Testis (tissue), 5 donors: ENCODE measurements at places on chromosomes 1 and 21.

DNA sequence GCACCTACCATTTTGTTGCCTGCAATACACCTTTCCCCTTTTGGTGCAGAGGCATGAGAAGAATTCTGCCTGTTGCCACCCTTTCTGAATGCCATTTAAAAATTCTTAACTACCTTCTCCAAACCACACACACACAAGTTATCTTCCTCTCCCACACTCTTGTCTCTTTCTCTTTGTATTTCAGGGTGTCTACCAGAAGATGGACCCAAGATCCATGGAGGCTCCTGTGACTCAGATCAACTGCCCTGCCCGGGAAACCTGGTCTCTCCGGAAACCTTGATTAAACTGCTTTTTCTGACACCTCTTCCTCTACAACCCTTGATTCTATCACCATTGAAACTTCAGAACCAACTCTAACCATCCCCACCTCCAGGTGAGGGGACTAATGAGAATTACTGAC lies 2.4 kb upstream of the TARS2 start:
- no peak for DNase-seq

DNA sequence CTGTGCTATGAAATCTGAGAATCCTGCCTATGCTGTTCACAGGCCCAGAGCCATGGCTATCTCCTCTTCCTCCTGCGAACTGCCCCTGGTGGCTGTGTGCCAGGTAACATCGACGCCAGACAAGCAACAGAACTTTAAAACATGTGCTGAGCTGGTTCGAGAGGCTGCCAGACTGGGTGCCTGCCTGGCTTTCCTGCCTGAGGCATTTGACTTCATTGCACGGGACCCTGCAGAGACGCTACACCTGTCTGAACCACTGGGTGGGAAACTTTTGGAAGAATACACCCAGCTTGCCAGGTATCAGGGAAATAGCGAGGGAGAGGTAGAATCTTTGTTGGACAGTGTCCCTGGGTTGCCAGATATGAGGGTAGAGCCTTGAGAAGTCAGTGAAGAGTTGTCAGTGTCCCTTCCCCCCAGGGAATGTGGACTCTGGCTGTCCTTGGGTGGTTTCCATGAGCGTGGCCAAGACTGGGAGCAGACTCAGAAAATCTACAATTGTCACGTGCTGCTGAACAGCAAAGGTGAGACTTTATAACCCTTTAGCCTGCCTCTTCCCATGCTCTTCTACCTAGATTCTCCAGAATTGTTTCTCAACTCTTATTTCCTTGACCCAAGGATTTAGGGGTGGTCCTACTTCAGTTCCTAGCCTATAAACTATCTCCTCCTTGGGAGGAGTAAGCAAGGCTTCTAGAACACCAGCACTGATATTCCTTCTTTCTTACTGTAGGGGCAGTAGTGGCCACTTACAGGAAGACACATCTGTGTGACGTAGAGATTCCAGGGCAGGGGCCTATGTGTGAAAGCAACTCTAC lies 1.4 kb downstream of the NIT1 start:
- no peak for DNase-seq

DNA sequence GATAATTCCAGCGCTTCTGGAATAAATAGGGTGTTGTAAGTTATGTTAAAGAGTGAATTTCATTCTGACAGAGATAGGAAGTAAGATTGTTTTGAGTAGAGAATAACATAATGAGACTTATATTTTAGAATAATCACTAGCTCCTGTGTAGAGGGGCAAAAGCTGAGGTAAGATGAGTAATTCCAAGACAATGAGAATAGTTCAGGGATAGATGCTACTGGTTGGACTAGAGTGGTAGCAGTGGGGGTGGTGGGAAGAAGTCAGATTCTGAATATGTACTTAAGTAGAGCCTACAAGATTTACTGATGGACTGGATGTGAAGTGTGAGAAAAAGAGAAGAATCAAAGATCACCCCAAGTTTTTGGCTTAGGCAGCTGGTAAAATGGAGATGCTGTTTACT lies 23.3 kb upstream of the MOV10 start:
- no peak for DNase-seq

DNA sequence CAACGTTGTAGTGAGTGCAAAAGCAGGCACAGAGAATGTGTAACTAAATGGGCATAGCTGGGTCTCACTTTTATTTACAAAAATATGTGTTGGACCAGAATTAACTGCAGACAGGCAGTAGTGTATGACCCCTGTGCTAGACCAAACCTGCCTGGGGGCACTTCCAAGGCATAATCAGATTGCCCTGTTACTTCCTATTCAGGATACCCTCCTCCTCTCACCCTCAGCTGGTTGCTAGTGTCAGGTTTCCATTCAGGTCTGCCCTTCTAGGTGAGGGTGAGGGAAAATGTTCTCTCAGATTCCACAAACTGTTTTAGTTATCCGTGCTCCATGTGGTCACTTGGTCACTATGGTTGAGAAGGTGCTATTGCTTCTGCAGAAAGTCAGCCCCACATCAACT lies 387.3 kb downstream of the LMX1A start:
- DNase-seq, result no peak

- peak; percentile 44 for DNase-seq
Measured at GRCh38 chr1:180863158-180863775, 49.4 kb upstream of the KIAA1614 start.
